Nephron progenitor cell (in vitro differentiated cells): ENCODE measurements at places on chromosomes 13 and 19.

DNA sequence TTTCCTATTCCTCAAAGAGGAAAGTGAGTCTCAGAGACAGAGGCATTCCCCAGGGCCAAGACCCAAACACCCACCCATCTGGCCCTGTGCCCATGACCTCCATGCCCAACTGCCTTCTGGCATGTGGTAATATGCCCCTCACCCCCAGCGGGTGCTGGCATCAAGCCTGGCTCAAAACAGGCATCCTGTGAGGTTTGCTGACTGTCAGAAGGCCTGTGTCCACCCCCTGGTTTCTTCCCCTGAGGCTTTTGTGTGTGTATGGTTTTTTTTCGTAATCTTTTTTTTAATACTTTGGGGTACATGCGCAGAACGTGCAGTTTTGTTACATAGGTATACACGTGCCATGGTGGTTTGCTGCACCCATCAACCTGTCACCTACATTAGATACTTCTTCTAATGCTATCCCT lies 7.6 kb upstream of the KANK2 start:
- H3K27me3 ChIP-seq: peaks cover 7% of the 10 kb centered on the region
- H3K36me3 ChIP-seq: peaks cover 9% of the 10 kb centered on the region
- DNase-seq: no peak
- H3K4me3 ChIP-seq: no peak overlapping the region
- H3K4me1 ChIP-seq: peaks cover 9% of the 10 kb centered on the region

GRCh38 chr13:20160306-20161274 lies at the start of gene GJA3:
Gene GJA3 (minus strand): TSS chr13:20161052. CDS start chr13:20143288, 17,764 bp downstream.
- peak; percentile 82 for DNase-seq
- peaks cover 21% of the 10 kb centered on the region for H3K4me1 ChIP-seq
- peaks cover 80% of the 10 kb centered on the region for H3K27me3 ChIP-seq
- H3K36me3 ChIP-seq: no peaks in the 10 kb centered on the region
- peak within 1 kb of the TSS; percentile 83 for H3K4me3 ChIP-seq

DNA sequence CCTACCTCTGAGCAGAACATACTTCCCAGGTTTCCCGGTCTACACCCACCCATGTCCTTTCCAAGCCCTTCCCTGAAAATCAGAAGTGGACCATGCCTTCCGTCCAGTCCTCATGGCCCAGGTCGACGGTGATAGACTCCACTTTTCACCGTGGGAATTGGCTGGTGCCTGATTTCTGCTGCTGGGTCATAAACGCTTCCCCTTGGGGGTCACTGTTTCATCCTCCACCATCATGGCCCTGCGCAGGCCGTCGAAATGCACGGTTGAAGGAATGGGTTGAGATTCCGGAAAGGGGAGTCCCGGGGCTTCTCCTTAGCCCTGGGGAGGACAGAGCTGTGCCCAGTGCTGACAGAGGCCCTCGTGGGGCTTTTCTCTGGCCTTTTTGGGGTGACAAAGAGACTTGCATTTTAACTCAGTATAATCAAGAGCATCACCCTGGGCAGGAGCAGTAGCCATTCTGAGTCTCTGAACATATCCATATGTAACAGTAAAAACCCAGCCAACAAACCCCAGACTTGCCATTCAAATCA lies 75.5 kb downstream of the SOX1 start:
- H3K4me1 ChIP-seq: peaks cover 15% of the 10 kb centered on the region
- no peak for DNase-seq
- H3K27me3 ChIP-seq: peaks cover 13% of the 10 kb centered on the region

DNA sequence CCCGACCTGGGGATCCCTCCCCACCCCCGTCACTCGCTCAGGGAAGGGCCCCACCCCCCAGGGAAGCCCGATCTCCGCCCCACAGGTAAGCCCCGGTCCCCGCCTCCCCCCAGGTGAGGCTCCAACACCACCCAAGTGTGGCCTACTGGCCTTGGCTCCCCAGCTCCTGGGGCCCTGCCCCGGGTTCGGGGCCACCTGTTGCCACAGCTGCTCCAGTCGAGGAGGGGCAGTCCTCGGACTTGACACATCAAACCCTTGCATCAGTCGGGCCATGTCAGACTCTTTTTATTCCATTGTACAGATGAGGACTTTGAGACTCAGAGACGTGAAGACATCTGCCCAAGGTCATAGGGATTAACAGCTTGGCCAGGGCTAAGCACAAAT lies 512 bp downstream of the CC2D1A start:
- no peak overlapping the region for H3K27ac ChIP-seq
- peaks cover 6% of the 10 kb centered on the region for H3K36me3 ChIP-seq
- H3K27me3 ChIP-seq: no peaks in the 10 kb centered on the region
- no peak for DNase-seq

DNA sequence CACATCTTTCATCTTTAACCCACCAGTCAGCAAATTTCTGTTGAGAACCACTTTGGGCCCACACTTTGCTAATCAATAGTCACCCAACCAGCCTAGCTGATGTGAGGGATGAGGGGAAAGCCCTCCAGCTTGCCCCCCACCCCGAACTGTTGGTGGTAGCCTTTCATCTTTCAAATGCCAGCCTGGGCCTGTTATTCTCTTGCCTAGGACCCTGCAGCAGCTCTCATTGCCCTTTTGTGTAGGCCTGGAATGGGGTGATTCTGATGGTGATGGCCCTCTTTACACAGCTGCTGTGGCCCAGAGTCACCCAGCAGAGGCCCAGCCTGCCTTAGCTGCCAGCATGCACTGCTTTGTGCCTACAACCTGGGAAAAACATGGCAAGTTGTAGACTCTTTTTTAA lies 294.5 kb downstream of the SLC7A1 start:
- H3K36me3 ChIP-seq: no peaks in the 10 kb centered on the region
- H3K4me3 ChIP-seq: no peak overlapping the region
- no peaks in the 10 kb centered on the region for H3K4me1 ChIP-seq
- DNase-seq: no peak
- no peak overlapping the region for H3K27ac ChIP-seq

GRCh38 chr13:73803997-73804396 lies 330.2 kb downstream of the KLF12 start:
- no peak for DNase-seq
- H3K4me3 ChIP-seq: no peak overlapping the region
- H3K27me3 ChIP-seq: no peaks in the 10 kb centered on the region
- H3K27ac ChIP-seq: no peak overlapping the region

- no peak for DNase-seq
- H3K36me3 ChIP-seq: no peaks in the 10 kb centered on the region
- H3K27ac ChIP-seq: no peak overlapping the region
- no peaks in the 10 kb centered on the region for H3K4me1 ChIP-seq
- H3K27me3 ChIP-seq: peaks cover 7% of the 10 kb centered on the region
- no peak overlapping the region for H3K4me3 ChIP-seq
These were observed 179.0 kb downstream of the NUFIP1 start for GRCh38 chr13:44810061-44810840.

GRCh38 chr19:42290523-42291434 lies 11.2 kb upstream of the PRR19 start:
- H3K27ac ChIP-seq: no peak overlapping the region
- H3K4me3 ChIP-seq: no peak overlapping the region
- peaks cover 4% of the 10 kb centered on the region for H3K27me3 ChIP-seq
- DNase-seq: peak; percentile 64
- H3K36me3 ChIP-seq: peaks cover 27% of the 10 kb centered on the region

GRCh38 chr13:40283666-40284065 lies 382.8 kb downstream of the FOXO1 start:
- H3K27ac ChIP-seq: no peak overlapping the region
- DNase-seq: no peak
- H3K36me3 ChIP-seq: no peaks in the 10 kb centered on the region
- no peaks in the 10 kb centered on the region for H3K27me3 ChIP-seq

DNA sequence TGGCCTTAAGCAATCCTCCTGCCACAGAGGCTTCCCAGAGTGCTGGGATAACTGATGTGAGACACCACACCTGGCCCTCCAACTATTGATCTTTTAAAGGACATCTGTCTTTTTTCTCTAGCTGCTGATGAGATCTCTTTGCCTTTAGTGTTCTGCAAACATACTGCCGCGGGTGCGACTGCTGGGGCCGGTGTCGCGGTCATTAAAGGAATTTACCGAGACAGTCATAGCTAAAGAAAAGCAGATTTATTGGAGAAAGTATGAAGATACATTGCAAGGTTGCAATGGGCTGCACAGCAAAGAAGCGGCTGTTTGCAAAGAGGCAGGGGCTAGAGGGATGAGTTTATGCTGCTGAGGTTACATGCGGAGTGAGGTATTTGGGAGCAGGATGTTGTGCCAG lies 31.2 kb upstream of the LRRC4B start:
- DNase-seq: no peak
- peaks cover 63% of the 10 kb centered on the region for H3K27me3 ChIP-seq
- no peaks in the 10 kb centered on the region for H3K4me1 ChIP-seq
- no peak overlapping the region for H3K27ac ChIP-seq
- no peaks in the 10 kb centered on the region for H3K36me3 ChIP-seq
- H3K4me3 ChIP-seq: no peak overlapping the region

- no peak for DNase-seq
- H3K27ac ChIP-seq: no peak overlapping the region
- no peaks in the 10 kb centered on the region for H3K4me1 ChIP-seq
- no peak overlapping the region for H3K4me3 ChIP-seq
- H3K36me3 ChIP-seq: no peaks in the 10 kb centered on the region
- H3K27me3 ChIP-seq: peaks cover 3% of the 10 kb centered on the region
These were observed 75.1 kb downstream of the C13orf42 start for GRCh38 chr13:51035978-51036377.

DNA sequence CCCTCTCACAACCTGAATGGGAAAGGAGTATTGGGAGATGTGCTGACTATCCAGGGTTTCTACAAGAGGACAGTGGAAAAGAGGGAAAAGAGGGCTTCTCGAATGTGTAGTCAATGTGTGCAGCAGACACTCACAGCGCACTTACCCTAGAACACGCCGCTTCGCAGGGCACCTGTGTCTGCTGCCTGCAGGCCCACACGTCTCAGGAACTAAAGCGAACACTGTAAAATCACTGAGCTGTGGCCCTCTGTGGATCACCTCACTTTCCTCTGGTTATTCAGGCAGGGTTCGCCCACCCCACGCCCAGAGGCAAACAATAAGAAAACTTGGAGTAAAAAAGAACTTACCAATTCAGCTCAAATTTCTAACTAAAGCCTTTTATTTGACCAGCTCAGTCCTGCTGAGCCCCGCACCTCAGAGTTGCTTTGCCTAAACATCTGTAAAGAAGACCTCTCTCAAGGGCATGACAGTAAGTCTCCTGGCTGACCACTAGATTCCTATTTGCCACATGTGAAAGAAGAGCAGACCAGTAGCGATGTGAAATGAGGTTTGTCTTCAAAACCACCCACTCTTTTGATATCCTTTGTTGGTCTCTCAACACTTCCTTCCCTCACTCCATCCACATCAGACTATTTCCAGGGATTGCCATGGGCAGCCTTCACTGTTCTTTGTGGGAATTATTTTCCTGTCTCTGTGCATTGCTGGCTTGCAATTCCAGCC lies 19.3 kb upstream of the DOCK9 start:
- H3K27me3 ChIP-seq: peaks cover 9% of the 10 kb centered on the region
- no peak overlapping the region for H3K4me3 ChIP-seq
- no peaks in the 10 kb centered on the region for H3K36me3 ChIP-seq
- H3K27ac ChIP-seq: peak overlapping the region; percentile 82
- no peak for DNase-seq
- peaks cover 48% of the 10 kb centered on the region for H3K4me1 ChIP-seq

- no peak overlapping the region for H3K4me3 ChIP-seq
- no peak overlapping the region for H3K27ac ChIP-seq
- H3K4me1 ChIP-seq: no peaks in the 10 kb centered on the region
- DNase-seq: no peak
These were observed 8.3 kb downstream of the TEKTIP1 start for GRCh38 chr19:3547301-3547731.

GRCh38 chr13:110466266-110466915 lies 95.1 kb downstream of the RAB20 start:
- no peak overlapping the region for H3K27ac ChIP-seq
- H3K4me1 ChIP-seq: peaks cover 10% of the 10 kb centered on the region
- H3K36me3 ChIP-seq: peaks cover 51% of the 10 kb centered on the region
- DNase-seq: no peak
- no peaks in the 10 kb centered on the region for H3K27me3 ChIP-seq
- no peak overlapping the region for H3K4me3 ChIP-seq

DNA sequence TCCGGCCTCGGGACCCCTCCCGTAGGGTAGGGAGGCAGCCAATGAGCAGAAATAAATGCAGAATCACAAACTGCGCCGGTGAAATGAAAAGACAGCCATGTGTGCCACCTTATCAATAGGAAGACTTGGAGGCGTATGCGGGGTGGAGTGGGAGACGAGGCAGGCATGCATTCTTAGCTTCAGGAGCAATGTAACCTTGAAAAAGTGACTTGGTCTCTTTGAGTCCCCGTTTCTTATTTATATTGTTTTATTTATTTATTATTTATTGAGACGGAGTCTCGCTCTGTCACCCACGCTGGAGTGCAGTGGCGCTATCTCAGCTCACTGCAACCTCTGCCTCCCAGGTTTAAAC lies 16.0 kb downstream of the SSC5D start:
- H3K36me3 ChIP-seq: peaks cover 19% of the 10 kb centered on the region
- peaks cover 11% of the 10 kb centered on the region for H3K4me1 ChIP-seq
- peaks cover 63% of the 10 kb centered on the region for H3K27me3 ChIP-seq
- no peak overlapping the region for H3K27ac ChIP-seq

DNA sequence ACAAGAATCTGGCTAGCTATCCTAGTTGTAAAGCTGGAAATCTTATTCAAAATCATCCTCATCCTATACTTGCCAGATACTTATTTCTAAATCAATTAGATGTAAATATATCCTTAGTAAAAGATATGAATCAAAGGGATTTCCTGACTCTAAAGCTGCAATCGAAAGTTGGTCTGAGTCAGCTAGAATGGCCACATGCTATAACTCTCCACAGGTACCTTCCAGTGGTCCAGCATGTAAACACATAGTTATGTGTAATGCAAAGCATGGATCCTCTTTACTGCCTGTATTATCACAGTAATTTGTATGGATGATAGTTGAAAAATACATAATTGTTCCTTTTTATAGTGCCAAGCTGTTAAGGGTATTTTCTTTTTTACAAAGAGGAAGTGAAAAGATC lies 27.4 kb downstream of the SLITRK6 start:
- DNase-seq: no peak
- no peaks in the 10 kb centered on the region for H3K36me3 ChIP-seq
- no peak overlapping the region for H3K27ac ChIP-seq
- no peaks in the 10 kb centered on the region for H3K27me3 ChIP-seq

- H3K4me3 ChIP-seq: no peak overlapping the region
- H3K27me3 ChIP-seq: peaks cover 5% of the 10 kb centered on the region
- H3K4me1 ChIP-seq: peaks cover 37% of the 10 kb centered on the region
- H3K27ac ChIP-seq: peak overlapping the region; percentile 97
- H3K36me3 ChIP-seq: no peaks in the 10 kb centered on the region
These were observed 207.4 kb upstream of the RFC3 start for GRCh38 chr13:33610438-33611120.

GRCh38 chr13:110944121-110944967 lies 29.5 kb upstream of the ANKRD10 start:
- no peaks in the 10 kb centered on the region for H3K36me3 ChIP-seq
- H3K27ac ChIP-seq: no peak overlapping the region
- H3K4me3 ChIP-seq: no peak overlapping the region
- peaks cover 11% of the 10 kb centered on the region for H3K4me1 ChIP-seq
- peaks cover 12% of the 10 kb centered on the region for H3K27me3 ChIP-seq
- DNase-seq: peak; percentile 21

DNA sequence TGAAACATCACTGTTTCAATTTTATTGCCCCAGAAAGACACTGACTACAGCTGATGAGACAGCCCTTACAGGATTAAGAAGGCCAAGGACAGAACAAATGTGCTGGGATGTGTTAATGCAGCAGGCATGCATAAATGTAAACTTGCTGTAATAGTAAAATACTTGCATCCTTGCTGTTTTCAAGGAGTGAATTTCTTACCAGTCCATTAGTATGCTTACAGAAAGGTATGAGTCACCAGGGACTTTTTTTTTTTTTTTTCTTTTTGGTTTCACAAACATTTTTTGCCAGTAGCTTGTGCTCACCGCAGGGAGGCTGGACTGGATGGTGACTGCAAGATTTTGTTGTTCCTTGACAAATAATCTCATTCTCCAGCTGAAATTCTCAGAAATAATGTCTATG lies 55.1 kb downstream of the GPR180 start:
- H3K4me3 ChIP-seq: no peak overlapping the region
- peaks cover 13% of the 10 kb centered on the region for H3K4me1 ChIP-seq
- no peak overlapping the region for H3K27ac ChIP-seq
